Activated naive CD8-positive, alpha-beta T cell treated with anti-CD3 and anti-CD28 coated beads, Interleukin-2, amount 50 U/mL, for 24 hours (primary cell): ENCODE measurements at places on chromosomes 16 and 17.

DNA sequence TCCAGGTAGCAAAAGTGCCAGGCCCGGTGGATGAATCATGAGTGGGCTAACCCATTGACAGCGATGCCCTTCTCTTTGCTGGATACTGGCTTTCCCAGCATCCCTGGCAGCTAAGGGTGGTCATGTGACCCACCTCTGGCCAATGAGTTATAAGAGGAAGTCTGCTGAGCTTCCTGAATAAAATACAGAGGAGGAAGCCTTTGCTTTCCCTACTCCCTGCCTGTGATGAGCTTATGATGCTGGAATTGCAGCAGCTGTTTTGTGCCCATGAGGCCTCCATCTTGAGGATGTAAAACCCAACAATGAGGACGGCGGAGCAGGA lies 15.0 kb upstream of the ATP2A3 start:
- DNase-seq = no peak

DNA sequence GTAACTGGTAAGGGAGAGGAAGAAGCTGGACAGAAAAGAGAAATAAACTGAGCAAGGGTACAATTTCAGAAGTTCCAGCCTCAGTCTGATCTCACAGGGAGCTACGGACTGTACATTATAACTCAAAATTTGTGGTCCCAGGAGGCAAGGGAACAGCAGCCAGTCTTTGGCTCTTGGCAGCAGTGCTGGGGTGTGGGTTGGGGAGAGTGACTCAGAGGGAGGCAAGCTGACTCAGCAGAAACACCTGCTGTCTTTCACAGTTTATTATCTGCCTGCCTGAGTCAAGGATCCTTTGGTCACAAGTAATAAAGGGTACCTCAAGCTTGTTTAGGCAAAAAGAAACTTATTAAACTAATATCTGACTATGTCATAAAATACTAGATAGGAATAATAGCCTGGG lies 73.5 kb upstream of the KIF2B start:
- no peak for DNase-seq

GRCh38 chr16:505479-506245 lies 21.9 kb upstream of the CAPN15 start:
- DNase-seq = no peak

GRCh38 chr17:50482516-50482915 lies 3.9 kb downstream of the RSAD1 start:
- DNase-seq = peak; percentile 85

DNA sequence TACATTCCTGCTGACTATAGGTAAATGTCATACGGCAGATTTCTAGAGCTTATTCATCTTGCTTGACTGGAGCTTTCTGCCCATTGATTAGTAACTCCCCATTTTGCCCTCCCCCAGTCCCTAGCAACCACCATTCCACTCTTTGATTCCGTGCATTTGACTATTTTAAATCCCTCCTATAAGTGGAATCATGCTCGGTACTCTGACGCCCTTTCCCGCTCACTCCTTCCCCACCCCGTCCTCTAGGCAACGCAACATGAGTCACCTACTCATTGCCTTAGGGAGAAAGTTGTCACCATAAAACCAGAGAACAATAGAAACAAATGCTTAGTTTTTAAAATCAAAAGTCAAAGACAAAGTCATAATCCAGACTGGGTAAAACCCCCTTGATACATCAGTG lies 45.5 kb upstream of the RBBP6 start:
- DNase-seq = no peak

DNA sequence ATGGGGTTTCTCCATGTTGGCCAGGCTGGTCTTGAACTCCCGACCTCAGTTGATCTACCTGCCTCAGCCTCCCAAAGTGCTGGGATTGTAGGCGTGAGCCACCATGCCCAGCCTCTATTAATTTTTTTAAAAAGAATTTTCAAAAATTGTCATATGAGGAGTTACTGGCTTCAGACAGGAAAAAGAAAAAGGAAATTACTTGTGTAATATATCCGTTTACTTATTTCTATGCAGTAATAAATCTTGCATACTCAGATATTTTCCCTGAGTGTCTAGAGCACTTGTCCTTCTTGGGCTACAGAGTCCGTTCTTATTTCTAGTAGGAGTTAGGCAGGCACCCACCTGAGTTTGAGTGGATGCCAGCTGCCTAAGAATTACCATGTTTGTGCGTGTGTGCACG lies 85.8 kb downstream of the VMP1 start:
- DNase-seq = no peak
